ENCODE measurements at places on chromosomes 3 and 15.

DNA sequence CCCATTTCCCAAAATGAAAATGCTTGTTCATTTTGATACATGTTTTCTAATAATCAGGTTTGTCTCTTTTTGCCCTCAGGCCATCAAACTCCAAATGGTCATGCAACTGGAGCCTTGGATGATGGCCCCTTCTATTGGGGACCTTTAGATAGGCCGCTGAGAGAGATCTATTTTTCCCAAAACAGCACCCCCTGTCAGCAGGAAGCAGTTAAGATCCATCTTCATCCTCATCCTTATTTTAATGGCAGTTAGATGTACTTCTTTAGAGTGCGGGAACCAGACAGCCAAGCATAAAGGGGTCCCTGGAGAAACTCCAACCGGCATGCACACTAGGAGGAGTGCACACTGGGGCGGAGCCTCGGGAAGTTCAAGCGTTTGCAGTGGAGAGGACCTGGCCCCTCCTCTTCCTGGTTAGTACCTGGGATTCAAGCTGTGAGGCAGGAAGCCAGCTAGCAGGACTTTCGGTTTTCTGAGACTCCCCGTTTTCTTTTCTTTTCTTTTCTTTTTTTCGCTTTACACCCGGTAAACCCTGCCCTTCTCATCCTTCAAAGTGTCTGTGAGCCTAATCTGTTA lies 31.9 kb upstream of the STRIT1 start:
- no peak for DNase-seq

DNA sequence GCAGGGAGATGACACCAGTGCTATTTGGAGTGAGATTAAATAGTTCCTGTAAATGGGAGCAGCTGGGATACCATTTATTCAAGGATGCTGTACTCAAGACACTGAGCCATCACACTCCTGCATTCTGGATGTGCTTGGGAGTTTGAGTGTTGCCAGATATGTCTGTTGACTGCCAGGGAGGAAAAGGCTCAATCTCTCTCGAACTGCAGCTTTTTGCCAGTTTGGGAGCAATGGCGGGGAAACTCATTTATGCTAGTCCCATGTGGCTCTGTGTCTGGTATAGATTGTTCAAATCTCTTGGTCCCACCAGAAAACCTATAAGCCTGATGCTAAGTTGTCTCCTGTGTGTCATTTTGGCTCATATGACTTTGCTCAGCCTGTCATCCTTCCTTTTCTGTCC lies 363.6 kb downstream of the WDR72 start:
- DNase-seq, result no peak

- DNase-seq, result no peak
Measured at GRCh38 chr3:181722156-181722555, 10.4 kb downstream of the SOX2 start.

DNA sequence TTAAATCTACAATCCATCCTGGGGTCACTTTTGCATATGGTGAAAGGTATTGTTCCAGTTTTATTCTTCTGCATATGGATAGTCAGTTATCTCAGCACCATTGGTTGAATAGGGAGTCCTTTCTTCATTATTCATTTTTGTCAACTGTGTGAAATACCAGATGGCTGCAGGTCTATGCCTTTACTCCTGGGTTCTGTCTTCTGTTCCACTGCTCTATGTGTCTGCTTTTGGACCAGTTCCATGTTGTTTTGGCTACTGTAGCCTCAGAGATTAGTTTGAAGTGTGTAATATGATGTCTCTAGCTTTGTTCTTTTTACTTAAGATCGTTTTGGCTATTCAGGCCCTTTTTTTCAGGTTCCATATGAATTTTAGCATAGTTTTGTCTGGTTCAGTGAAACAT lies 795.8 kb downstream of the OTOL1 start:
- DNase-seq, result no peak

- DNase-seq, result no peak
Measured at GRCh38 chr3:122102191-122102935, 47.2 kb downstream of the CD86 start.

DNA sequence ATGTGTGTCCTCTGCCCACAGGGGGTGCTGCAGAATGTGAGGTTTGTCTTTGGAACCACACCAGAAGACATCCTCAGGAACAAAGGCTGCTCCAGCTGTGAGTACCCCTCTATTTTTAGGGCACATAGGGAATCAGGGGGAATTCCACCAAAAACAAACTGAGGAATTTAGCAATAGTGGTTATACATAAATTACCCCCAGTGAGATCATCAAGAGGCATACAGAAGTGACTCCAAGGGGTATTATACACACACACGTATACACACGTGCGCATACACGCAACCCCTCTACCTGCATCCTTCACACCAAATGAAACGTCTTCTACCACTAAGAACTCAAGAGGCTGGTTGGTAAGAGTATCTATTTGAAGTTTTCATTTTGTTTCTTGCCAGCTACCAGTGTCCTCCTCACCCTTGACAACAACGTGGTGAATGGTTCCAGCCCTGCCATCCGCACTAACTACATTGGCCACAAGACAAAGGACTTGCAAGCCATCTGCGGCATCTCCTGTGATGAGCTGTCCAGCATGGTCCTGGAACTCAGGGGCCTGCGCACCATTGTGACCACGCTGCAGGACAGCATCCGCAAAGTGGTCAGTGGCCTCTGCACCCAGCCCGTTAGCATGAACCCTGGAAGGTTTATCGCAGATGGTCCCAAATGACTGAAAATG lies 2.9 kb downstream of the THBS1 start:
- DNase-seq, result no peak

DNA sequence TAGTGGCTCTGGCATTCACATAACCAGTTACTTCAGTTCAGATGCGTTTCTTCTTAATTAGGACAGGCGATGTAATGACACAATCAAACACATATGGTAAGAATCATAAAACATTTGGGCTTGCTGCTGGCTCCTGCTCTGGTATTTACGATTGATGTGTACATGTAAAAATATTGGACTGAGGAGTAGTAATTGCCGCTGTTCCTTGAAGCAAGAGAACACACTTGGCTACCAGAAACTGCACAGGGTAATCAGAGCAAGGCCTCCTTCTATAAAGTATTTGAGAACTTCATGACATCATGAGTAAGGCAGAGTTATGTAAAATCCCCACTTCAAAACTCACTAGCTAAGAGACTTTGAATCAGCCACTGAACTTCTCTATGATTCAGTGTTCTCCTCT lies 158.1 kb downstream of the SSR3 start:
- DNase-seq, result no peak

- no peak for DNase-seq
Measured at GRCh38 chr3:66472313-66473134, 28.3 kb downstream of the LRIG1 start.

- no peak for DNase-seq
Measured at GRCh38 chr15:32649342-32649741, 7.8 kb downstream of the SCG5 start.

GRCh38 chr15:49187549-49188245 lies 17.6 kb downstream of the GALK2 start:
- DNase-seq, result no peak

GRCh38 chr15:77032052-77032646 lies 37.2 kb downstream of the PSTPIP1 start:
- DNase-seq, result no peak

GRCh38 chr15:80476036-80476435 lies 71.9 kb downstream of the ARNT2 start:
- DNase-seq, result no peak

DNA sequence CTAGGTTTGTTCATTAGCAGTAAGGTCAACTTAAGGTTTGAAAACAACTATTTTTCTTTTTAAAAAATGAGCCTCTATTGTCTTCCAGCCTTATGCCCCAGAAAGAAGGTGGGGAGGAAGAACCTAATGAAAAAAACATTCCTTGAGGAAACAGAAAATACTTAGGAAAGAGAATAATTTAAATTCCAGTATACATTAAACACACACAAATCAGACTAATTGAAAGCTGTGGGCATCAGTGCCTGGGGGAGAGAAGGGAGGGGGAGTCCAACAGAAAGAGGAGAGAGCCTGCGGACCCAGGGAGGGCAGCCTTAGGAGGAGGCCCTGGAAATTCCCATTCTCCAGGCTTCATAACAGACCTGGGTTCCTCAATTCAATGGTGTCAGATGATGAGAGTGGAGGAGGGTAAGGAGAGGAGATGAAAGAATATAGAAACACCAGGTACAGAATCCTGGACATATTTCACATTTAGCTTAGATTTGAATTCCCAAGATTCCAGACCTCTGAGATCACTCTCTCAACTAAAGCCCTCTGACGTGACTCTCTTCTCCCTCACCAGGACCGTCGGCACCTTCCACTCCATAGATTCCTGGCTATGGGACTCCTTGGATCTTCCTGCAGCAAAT lies 320.5 kb upstream of the UMPS start:
- DNase-seq, result no peak

DNA sequence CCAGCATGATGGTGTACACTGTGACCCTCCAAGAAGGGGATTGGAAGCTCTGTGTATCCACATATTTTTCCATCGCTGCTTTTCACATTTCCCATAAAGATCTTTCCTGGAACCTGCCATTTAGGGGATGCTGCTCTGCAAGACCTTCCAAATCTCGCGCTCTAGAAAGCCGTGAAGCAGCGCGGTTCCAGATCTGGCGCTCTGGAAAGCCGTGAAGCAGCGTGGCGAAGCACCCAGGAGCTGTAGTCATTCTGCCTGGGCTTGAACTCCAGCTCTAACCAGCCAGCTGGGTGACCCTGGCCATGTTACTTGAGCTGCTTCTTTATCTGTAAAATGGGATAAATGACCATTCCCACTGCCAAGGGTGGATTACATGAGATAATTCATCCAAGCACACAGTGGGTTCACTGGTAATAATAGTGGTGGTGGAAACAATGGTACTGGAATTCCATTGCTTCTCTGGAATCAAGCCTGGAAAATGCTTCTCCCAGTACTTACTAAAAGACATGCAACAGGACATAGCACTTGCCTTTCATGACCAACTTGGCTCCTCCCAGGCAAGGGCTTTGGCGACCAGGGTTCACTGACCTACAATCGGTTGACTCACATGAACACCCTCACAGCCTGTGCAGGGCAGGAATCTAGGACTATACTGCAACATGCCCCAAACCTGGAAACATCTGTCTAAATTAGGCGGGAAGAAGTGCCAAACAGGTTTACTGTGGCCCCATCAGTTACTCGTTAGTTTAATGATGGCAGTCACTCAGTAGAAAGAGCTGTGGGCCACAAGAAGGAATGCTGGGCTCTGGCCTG lies 70.7 kb downstream of the XXYLT1 start:
- DNase-seq, result no peak

- no peak for DNase-seq
Measured at GRCh38 chr3:114527036-114527644, 233.3 kb downstream of the TIGIT start.

DNA sequence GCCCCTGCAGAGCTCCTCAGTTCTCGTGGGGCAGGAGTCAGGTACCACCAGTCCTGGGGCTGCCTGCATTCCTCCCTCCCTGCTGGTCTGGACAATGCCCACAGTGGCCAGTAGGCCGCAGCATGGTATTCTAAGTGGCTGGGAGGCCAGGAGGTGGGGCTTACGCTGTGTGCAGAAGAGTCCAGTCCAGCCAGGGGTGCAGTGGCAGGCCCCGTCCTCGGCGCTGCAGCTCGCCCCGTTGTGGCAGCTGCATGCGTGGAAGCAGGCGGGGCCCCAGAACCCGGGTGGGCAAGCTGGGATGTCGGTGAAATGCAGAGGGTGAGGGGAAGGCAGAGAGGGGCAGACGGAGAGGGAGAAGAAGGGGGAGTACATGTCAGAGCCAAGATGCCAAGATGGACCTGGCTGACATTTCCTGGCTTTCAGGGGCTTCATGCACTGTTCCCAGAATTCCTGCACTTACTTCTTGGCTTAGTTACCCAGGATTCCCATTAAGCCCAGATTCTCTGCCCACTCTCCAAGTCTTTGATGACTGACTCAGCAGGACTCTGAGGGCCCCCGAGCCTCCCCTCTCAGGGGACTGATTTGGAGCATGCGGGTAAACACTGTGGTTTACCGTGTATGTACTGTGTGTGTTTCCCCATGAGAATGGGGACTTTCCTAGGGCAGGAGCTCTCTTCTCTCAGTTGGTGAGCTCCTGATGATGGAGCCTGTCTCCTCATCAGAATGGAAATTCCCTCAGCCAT lies 47.5 kb downstream of the RAB11A start:
- DNase-seq, result no peak

DNA sequence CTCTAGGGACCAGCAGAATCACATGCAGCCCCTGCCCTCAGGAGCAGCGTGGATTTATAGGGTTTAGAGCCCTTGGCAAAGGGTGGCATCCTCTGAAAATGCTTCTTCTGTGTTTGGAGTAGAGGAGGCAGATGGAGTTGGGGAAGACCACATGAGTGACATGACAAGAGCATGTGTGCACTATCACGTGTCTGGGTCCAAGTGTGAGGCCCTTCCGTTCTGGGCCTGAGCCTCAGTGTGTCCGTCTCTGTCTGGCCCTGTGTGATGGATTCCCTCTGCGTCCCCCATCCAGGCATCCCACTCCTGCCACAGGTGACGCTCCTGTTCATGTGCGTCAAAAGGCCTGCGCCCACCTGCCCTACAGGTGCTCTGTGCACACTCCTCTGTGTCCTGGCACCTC lies 30.1 kb downstream of the FGD5 start:
- DNase-seq, result no peak

GRCh38 chr3:135138776-135139175 lies 343.7 kb downstream of the EPHB1 start:
- no peak for DNase-seq

- DNase-seq, result no peak
Measured at GRCh38 chr15:42490291-42490670, 660 bp downstream of the ZNF106 start.

- no peak for DNase-seq
Measured at GRCh38 chr3:11288786-11289637, 16.8 kb downstream of the ATG7 start.

DNA sequence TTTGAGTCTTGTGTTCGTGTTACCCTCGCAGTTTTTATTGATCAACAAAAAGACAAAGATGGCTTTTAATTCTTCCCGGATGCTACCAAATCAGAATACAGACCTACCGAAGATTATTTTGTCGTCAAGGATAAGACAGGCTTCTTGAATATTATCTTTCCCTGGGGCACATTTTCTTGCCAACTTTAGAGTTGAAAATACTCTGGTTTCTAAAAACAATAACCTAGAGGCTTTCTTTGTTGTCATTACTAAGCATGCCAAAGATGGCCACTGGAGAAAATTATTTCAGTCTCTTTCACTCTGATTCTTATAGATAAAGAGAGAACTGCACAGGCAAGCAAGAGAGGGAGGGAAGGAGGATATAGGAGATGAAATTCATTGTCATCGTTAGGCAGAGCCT lies 33.9 kb downstream of the OXNAD1 start:
- DNase-seq, result no peak

DNA sequence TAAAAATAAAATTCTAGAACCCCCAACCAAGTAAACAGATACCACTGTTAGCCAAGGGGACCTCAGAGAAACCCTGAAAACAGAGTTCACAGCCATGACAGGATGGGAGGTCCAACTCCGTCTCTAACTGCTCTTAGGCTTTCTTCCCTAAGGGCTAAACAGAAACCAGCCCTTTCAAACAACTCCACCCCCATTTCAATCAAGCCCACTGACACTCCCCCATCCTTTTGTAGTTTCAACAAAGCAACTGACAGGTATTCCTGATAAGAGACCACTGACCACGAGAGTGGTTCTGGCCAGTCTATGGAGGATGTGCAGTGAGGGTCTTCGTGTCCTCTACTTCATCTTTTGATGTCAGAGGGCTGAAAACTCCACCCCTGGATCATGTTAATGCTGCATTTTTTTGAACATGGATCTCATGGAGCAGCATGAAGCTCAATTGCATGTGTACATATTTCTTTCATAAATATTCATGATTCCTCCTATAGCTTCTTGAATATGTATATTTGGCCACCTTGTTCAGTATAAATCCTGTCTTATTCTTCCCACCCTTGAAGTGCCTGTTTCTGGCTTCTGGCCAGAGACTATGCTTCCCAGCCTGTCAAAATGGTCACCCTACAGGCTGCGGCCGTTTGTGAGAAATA lies 222.6 kb downstream of the OSBPL10 start:
- no peak for DNase-seq
